ENCODE measurements at places on chromosomes 1 and 21. TPM values are rescaled to one million over a fixed set of nuclear protein-coding genes. Genes with fewer than 3 reads are reported as not detected.

GJA9 gene
- 0.26 TPM for total RNA-seq

PCBP3 gene
- total RNA-seq = not detected

CD52 gene
- not detected for total RNA-seq

KRTCAP2 gene
- total RNA-seq = 133 TPM

F3 gene
- 618 TPM for total RNA-seq

ATP8B2 gene
- 26.8 TPM for total RNA-seq

PKP1 gene
- 117 TPM for total RNA-seq

GBP1 gene
- total RNA-seq = 9.5 TPM

FMOD gene
- total RNA-seq = not detected

MAP3K21 gene
- 6.9 TPM for total RNA-seq

PANK4 gene
- total RNA-seq = 29.2 TPM

DNA sequence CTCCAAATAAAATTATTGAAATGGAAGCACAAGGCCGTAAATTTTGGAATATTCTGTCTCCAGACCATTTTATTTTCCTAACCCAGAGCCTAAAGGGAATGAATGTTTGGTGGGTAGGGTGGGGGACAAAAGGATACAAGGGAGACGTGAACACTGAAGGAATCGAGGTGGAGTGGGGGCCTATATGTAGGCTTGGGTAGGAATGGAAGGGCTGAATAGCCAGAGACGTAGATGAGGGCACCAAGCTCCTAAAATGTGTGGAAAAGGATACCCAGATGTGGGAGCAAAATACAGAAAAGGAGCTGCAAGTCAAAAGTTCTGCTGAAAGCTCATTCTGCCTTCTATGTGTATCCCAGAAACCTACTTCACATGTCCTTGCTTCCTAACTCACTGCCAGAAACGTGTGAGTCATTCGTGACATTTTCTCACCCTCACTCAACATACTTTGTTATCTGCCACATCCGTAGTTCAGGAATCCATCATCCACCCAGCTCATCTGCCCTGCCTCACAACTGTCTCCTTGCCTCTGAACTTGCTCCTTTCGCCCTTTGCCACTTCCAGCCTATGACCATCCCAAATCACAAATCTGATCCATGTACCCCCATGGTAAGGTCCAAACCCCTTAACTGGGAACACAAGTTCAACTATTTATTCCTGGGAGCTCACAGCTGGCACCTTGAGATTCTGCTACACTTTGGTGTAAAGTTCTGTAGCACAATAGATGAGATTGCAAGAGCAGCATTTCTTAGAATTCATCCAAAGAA, 84.1 kb upstream of the PRDX6 start:
- DNase-seq = peak; percentile 71

GRCh38 chr1:169103002-169103401, 3.5 kb upstream of the ATP1B1 start:
- DNase-seq = no peak

- DNase-seq = no peak
Observed at GRCh38 chr1:78797108-78797781, 147.6 kb downstream of the IFI44 start.

- DNase-seq = no peak
Observed at GRCh38 chr1:40945491-40945973, 34.0 kb upstream of the CTPS1 start.

DNA sequence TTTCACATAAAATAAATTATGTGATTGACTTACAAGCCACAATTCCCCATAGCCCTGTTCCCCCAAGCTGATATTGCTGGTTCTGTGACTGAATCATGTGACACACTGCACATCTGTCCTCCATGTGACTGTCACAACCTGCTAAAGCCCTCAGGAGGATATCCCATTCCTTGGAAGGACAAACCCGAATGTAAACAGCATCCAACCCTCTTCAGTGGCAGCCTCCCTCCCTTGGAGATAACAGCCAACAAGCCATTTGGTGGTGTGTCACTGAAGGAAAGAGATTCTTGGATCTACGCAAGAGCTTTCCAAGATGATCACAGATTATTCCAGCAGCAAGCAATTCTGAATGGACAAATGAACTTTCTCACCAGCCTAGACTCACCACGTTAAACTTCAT, 153.9 kb upstream of the TIAM1 start:
- no peak for DNase-seq

GRCh38 chr1:113787663-113788062, 24.6 kb downstream of the RSBN1 start:
- no peak for DNase-seq

GRCh38 chr1:28887419-28887834, 26.9 kb upstream of the EPB41 start:
- no peak for DNase-seq

DNA sequence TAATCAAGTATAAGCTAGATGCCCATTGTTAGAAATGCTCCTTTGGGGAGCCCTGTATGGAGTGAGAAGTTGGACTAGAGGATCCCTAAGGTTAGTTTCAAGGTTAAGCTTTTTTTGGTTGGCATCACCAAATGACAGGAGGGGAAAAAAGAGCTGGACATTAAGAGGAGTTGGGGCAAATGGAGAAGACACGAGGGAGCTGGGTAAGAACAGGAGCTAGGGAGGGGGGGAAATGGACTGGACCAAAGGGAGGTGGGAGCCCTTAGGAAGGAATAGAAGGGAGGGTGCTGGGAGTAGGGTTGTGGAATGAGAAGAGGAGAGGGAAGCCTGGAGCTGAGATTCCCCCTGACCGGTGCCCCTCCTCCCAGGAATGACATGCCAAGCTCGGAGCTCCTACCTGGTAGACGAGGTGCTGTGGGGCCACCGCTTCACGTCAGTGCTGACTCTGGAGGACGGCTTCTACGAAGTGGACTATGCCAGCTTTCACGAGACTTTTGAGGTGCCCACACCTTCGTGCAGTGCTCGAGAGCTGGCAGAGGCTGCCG, 5.9 kb downstream of the KCNJ9 start:
- no peak for DNase-seq

DNA sequence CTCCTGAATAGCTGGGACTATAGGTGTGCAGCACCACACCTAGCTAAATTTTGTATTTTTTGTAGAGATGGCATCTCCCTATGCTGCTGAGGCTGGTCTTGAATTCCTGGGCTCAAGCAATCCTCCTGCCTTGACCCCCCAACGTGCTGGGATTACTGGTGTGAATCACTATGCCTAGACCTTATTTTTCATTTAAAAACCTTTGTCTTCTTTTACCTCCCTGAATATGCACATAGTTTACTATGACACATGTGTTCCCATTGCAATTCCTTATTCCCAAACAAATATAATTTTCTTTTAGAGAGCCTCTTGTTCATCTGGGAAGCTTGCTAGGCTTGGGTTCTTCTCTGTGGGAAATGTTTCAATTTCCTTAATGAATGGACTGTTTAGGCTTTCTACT, 16.8 kb downstream of the SH3BGR start:
- no peak for DNase-seq

DNA sequence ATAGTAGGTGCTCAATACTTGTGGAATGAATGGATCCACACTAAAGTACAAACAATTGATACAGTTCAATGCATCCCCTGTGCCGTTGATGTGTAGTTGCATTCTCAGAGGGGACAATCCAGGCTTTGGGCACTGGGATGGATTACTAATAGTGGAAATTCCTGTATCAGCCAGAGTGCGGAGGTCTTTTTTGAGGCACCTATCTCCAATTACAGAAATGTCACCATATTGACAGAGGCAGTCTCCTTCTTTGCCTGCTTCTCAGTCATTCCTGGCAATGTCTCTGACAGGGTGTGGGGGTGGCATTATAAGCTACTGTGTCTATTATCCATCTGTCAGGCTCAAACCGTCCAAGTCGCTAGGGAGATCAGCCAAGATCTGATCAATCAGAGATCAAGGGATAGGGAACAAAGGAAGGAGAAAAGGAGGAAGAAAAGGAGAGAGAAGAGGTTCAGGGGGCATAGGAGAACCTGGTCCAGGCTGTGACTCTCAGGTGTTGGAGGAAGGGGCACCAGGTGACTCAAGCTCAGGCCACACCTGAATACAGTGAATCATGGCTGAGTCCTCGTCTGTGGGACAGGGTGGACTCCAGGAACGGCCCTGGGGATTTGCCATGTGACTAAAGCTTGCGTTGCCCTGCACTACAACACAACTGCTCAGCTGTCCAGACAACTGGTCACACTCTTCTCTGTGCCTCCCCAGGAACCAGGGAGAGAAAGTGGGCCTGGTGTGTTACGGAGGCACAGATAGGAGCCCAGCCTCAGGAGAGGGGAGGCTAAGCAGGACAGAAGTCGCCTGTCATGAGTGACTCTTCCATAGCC, 3.4 kb upstream of the LAMB3 start:
- peak; percentile 99 for DNase-seq

GRCh38 chr1:66739401-66740157, 12.7 kb upstream of the DYNLT5 start:
- DNase-seq = no peak

DNA sequence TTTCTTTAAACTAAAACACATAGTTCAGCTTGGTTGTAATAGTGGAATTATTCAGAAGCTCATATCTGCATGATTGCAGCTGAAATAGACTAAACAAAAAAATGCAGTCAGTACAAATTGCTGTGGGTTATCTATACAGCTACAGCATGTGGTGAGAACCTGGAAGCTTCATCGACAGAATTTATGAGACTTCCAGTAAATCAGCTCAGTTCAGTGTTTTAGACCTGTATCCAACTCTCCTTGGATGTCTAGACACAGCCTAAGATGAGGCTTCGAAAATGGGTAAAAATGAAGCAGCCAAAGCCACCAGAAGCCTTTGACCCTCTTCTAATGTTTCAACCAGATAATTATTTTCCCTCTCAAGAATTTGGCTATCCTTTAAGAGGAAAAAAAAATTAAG, 127.1 kb upstream of the C1orf105 start:
- DNase-seq = no peak

DNA sequence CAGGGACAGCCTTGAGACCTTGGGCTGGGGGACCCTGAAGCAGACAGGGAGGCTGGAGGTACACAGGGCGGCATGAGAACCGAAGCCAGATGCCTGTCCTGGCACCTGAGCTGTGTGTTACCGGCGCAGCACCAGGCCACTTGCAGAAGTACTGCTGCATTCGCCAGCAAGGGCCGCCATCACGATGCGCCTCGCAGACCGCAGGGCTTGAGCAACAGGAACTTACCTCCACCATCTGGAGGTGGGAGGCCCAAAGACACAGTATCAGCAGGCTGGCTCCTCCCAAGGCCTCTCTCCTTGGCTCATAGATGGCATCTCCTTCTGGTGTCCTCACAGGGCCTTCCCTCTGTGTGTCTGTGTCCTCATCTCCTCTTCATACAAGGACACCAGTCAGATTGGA, 90.1 kb downstream of the PRDM16 start:
- no peak for DNase-seq

DNA sequence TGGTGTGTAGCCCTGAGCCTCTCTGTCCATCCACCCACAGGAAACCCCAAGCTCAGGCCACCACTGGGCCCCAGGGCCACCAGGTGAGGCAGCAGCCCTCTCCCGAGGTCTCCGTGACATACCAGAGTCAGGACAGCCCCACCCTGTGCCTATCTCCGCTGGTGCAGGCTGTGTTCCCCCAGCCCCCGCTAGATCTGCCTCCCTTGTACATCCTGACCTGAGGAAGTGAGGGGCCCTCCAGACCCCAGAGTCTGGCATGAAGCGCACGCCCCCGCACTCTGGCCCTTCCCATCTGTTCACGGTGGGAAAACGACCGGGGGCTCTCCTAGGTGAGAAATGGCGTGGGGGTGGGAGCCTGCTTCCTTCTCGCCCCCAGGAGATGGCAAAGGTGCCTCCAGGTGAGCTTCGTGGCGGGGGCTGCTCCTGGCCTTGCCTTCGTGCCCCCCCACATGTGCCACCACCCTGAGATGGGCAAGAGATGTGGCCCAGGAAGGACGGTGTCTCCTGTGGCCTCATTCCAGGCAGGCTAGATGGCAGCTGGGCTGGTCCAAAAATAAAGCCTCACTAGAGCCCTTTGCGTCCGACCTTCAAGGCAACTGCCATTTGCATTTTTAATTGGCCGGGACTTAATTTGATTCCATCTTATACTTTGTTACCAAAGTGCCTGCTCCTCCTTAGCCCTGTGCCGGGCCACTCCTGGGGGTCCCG, 3.1 kb downstream of the GABRD start:
- no peak for DNase-seq

DNA sequence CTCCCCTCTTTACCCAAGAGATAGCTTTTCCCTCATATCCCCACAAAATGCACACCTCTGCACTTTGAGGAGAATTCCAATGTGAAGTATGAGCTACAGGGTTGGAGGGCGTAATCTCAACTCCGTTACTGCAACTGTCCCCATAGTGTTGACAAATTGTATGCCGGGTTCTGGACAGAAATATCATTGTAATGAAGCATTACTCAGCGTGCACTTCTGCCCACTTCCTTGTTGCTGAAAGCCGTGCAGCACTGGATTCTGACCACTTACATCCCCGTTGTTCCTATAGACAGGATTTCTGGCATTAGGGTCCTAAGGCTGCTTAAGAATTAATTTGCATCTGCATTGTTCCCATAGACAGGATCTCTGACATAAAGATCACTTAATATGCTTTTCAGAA, 205.6 kb downstream of the RHOU start:
- DNase-seq = no peak

- DNase-seq = peak; percentile 24
Observed at GRCh38 chr1:93907718-93908117, 1.5 kb downstream of the GCLM start.

DNA sequence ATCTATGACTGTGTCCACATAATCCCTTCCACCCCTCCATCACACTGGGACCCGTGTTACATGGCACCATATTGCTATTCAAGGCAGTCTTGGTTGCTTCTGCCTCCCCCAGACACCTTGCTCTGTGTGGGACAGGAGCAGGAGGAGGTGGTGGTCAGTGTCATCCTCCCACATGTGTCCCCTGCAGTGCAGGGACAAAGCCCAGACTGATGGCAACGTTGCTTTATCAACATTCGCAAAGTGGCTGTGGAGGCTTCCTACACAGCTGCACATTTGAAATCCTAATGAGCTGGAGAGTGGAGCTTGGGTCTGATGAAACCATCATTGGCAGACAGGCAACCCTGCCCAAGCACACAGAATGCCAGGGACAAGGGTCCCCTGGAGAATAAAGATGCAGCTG, 26.2 kb downstream of the TRIM67 start:
- DNase-seq = no peak

GRCh38 chr1:101728029-101728428, 268.7 kb downstream of the OLFM3 start:
- no peak for DNase-seq

DNA sequence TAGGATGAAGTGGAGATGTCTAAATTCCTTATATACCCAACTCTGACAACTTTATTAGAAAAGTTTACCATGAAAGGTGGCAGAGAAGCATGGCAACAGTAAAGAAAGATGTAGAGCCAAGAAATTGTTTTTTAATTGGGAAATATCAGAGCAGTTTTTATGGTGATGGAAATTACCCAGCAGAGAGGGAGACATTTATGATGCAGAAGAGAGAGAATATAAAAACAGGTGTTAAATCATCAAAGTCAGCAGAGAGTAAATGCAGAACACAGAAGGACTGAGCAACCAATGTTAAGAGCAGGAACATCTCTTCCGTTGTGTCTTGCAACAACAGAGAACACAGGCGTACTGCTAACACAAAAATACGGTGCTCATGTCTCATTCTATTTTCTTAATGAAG, 28.2 kb downstream of the WARS2 start:
- DNase-seq = no peak

- DNase-seq = peak; percentile 93
Observed at GRCh38 chr1:12618965-12619791, 1.2 kb upstream of the DHRS3 start.

GRCh38 chr1:238913210-238913609, 473.2 kb upstream of the CHRM3 start:
- no peak for DNase-seq

Data from bronchial epithelial cell (primary cell).